HFFc6 (cell line): ENCODE measurements at places on chromosomes 16 and 17.

DNA sequence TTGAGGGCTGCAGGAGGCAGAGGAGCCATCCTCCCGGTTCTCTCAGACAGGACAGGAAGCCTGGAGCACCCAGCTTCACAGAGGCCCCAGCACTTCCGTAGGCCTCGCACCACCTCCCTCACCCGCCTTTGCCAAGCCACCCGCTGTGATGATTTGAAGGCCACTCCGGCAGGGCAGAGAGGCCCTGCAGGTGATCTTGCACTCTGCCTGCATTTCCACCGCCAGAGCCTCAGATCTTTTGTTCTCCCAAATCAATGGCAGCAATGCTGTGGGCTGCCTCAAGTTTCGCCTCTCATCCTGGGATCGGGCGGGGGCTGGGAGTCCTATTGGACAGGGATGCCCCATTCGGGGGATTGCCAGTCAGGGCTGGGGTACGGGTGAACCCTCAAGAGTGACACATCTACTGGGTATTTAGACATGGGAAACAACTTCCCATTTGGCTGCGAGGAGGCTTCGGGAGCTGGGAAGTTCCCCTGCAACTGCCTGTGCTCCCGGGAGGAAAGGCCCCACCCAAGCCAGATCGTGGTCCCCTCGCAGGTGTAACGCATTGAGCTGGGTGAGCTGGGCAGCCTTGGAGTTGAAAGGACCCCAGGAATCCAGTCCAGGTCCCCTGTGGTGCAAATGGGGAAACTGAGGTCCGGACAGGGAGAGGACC lies 34.8 kb upstream of the PEMT start:
- DNase-seq = no peak

GRCh38 chr17:27471321-27472269 lies 15.3 kb downstream of the KSR1 start:
- no peak for DNase-seq

DNA sequence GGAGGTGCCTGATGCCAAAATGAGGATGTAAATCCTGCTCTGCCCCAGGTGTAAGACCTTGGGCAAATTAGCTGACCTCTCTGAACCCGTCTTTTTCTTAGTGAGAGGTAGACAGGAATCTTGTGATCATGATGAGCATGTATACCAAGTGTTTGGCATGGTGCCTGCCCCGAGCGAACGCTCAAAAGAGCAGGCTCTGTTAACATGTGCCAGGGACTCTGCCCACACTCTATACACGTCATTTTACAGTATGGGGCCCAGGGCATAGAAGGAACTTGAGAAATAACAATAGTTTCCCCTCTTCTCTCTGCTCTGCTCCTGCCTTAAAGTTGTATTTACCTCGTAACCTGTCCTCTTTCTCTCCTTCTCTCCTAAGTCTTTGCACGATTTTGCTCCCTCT lies 9.3 kb upstream of the MAF start:
- DNase-seq = no peak

DNA sequence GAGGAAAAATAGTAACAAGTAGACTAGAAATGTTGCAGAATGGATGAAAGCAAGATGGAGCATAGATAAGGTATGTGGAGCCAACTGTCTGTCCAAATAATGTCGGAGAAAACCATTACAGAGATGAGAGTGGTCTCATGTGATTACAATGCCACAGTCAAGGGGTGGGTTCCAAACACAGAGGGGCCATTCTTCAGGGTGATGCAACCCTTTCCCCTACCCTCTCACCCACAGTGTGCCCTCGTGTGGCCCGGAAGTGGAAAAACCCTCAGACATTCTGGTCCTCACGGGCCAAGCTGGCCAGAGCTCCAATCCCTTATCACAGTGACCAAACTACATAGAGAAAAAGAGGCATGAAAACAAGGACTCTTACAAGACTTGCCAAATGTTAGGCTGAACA lies 17.7 kb upstream of the HS3ST3A1 start:
- DNase-seq = no peak

GRCh38 chr17:49993423-49994060 lies 1.5 kb downstream of the DLX3 start:
- no peak for DNase-seq

GRCh38 chr16:11601425-11601824 lies 14.7 kb upstream of the LITAF start:
- DNase-seq = no peak

- peak; percentile 86 for DNase-seq
Observed at GRCh38 chr16:31876951-31877828, 3.6 kb downstream of the ZNF267 start.

- no peak for DNase-seq
Observed at GRCh38 chr16:4664538-4665418, 28.6 kb upstream of the NUDT16L1 start.

DNA sequence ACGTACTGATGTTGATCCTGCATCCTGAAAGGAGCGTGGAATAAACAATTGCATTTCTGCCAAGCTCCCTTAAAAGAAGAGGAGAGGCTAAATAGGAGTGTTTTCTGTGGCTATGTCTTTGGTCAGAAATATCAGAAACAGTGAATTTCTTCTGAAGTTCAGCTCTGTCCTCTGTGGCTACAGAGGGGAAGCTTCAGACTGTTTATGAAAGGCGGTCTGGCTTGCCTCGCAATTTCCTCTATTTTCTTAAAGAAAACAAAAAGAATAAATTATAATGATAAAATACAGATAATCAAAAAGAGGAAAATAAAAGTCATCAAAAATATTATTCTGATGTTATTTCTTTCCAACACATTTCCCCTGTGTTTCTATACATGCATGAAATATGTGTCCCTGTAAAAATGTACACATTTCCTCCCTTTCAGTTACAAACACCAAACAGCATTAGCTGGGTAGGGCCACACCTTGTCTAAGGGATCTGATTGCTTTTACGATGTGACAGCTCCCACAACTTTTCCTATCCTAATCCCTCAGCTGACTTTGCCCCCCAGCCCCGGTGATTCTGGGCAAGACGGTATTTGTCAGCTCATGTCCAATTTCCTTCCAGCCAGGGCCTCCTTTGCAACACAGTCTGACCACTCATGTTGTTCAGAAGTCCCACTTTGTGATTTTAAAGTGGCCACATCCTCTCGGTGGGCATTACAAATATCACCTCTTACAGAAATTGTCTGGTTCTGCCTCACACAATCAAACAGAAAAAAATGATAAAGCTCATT lies 439.0 kb downstream of the HS3ST3B1 start:
- DNase-seq = no peak

GRCh38 chr16:89720813-89721545 lies at the start of the genes VPS9D1 and ZNF276:
Gene VPS9D1 (minus strand): TSS chr16:89720898. CDS start chr16:89720861, 37 bp downstream.
Gene ZNF276 (plus strand): TSS chr16:89721537. CDS start chr16:89721641, 104 bp downstream.
- DNase-seq = peak; percentile 58

GRCh38 chr17:10069301-10069700 lies 129.1 kb downstream of the GAS7 start:
- no peak for DNase-seq

- DNase-seq = no peak
Observed at GRCh38 chr16:303760-304505, 21.0 kb downstream of the PDIA2 start.

DNA sequence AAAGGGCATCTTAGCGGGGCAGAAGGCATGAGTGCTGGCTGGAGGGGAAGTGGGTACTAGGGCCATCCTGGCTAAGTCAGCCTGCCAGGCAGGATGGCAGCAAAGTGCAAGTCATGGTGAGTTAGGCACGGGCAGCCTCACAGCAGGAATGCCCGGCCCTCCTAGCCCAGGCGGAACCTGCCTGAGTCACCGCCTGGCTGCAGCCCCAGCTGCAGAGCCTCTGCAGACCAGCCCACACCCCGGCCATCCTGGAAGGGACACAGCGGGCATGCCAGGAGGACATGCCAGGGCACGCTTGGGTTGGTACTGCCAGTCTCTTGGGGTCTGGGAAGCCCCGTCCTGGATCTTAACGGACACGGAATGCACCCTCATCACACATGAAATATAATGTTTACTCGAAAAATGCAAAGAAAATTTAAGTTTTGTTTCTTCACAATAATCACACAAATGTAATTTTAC lies 5.0 kb upstream of the ALDH3A1 start:
- peak; percentile 65 for DNase-seq

- no peak for DNase-seq
Observed at GRCh38 chr17:44362459-44362948, 1.1 kb downstream of the FAM171A2 start.

- DNase-seq = no peak
Observed at GRCh38 chr17:4691686-4692085, 12.3 kb downstream of the PELP1 start.

GRCh38 chr17:19755392-19755791 lies 7.3 kb upstream of the ALDH3A1 start:
- no peak for DNase-seq

DNA sequence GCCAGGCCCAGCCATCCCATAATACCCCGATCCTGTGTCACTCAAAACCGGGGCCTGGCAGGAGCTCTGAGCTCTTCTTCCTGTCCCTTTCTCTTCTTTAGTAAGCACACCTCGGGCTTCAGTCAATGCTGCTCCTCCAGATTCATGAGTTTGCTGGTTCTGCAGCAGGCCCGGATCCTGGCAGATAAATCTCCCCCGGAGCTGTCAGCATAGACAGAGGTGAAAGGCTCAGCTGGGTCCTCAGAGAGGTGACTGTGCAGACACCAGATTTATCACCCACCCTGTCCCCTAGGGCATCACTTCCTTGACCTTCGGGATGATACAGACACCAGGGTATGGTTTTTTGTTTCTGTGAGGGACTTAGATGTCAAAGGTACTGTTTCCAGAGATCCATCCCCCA lies 242.5 kb upstream of the N4BP1 start:
- no peak for DNase-seq

GRCh38 chr17:349666-350065 lies 2.9 kb downstream of the RPH3AL start:
- DNase-seq = no peak

DNA sequence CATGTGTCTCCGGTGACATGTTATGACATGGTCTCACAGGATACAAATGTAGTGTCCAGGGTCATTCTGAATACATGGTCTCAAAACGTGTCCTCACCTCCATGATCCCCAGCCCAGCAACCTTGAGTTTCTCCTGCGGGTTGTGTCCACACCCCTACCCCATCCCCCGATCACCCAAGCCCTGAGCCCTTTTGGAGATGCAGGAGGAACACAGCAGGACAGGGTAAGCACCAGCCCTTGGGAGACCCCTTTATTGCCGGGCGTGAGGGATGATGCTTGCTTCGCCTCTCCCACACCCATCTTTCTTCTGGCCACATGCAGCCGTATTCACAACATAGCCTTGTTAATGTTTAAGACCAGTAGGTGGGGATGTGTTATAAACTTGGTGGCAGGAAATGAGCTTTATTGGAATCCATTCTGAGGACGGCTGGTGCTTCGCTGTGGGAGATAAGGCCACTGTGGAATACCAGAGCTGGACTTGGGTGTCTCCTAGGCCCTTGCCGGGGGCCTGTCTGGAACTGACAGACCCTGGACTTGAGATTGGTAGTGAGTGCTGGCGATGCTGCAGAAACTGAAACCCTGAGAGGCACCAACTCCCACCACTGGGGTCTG lies 5.5 kb downstream of the TMEM132E start:
- DNase-seq = peak; percentile 41

GRCh38 chr16:28237754-28238357 lies 26.1 kb upstream of the XPO6 start:
- DNase-seq = no peak

DNA sequence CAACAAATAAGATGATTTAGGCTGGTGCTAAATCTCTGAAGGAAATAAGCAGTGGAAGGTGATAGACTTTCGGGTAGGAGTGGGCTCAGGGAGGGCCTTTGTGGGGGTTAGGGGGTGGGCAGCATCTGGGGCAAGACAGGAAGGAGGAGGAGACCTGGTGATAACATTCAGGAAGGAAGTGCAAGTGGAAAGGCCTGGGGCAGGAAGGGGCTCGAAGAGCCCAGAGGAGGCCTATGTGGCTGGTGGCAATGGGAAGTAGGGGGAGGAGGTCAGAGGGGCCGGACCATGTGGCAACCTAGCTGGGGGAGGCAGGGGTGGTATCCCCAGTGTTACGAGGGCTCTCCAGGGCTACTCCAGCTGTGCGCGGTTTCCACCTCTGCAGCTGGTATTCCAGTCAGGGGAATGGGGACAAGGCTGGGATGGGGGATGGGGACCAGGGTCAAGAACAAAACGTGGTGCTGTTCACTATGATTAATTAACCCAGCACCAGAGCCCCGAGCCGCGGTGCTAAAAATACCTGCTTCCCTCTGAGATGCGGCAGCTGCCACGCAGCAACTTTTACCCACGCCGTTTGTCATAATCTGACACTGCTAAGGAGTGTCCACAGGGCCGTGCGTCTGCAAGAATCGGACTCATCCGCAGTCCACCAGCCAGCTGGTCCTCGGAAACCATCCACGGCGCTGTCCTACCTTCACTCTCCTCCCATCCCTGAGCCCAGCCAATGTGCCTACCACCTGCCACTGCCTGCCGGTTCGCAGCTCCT lies 5.2 kb upstream of the CCDC182 start:
- no peak for DNase-seq

- no peak for DNase-seq
Observed at GRCh38 chr16:89864527-89864820, 8.9 kb upstream of the TCF25 start.

- DNase-seq = no peak
Observed at GRCh38 chr17:80395402-80396151, 19.4 kb upstream of the ENDOV start.

DNA sequence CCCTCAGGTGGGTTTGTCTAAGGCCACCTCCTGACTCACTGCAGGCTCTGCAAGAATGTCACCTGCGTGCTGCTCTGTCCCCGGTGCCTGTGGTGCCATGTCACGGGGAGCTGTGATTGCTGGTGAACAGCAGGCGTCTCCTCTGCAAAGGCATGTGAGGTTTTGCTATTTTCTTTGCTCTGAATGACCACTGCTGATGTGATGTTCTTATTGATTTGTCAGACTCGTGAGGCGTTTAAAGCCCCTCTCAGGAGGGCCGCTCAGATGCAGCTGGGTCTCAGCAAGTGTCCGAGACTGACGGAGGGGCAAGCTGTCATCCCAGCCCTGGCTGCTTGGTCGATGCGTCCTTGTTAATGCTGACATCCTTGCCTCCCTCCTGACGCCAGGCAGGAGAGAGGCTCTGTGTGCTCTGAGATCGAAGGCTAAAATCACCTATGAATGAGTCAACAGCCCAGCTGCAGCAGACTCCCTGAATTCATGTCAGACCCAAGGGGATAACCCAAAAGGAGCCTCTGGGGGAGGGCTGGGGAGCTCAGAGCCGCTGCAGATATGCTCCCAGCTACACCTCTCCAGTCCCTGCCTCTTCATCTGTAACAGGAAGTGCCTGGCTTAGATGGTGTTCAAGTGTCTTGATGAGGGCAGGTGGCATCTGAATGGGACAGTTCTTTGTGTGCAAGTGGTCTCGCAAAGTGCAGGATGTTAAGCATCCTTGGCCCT lies 11.8 kb upstream of the PEMT start:
- no peak for DNase-seq

DNA sequence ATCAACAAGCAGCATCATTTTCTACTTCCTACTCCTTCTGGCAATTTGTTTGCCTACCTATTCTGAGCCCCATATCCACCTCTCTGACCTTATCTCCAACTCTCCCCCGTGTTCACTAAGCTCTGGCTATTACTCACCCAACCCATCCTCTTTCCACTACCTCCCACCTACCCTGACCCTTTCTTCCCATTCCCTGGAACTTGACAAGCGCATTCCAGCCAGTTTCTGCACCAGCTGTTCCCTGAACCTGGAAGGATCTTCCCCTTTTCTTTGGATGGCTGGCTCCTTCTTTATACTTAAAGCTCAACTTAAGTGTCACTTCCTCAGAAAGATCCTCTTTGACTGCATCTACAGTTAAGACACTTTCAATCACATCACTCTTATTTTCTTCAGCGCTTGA lies 2.2 kb downstream of the DCUN1D3 start:
- no peak for DNase-seq
